ENCODE measurements at places on chromosomes 2 and 18.

DNA sequence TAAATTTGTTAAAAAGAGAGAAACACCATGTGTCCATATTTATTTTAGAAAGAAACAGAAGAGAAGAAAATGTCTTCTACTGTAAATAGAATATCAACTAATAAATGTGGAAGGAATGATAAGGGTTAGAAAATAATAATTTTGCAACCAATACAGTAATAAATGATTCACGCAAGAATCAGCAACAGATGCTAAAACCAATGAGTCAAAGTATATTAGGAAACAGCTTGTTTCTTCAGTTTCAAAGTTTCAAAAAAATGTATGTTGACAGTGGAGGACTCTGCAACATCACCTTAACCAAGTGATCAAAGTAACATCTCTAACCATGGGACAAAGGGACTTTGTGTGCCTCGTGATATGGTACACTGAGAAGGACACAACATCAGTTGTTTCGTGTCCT is 147.0 kb downstream of the TWIST2 start:
- no peak for DNase-seq

DNA sequence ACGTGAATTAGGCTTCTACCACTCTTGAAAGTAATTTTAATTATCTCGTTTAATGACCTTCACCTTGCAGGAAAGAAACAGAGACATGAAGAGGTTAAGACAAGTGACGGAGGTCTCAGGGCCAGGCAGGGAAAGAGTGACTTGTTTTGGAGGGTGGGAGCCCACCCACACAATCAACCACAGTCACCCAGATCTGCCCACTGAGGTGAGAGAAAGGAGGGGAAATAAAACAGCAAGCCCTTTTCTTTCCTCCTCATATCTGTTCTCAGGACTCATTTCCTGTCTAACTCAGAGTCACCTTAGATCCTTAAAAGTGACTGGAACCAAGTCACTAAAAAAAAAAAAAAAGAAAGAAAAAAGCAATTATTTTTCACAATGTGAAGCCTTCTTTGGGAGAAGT is 26.8 kb downstream of the ATP8B1 start:
- DNase-seq: no peak

- no peak for DNase-seq
Observed at GRCh38 chr2:82124629-82125028, 1820.1 kb upstream of the LRRTM1 start.

DNA sequence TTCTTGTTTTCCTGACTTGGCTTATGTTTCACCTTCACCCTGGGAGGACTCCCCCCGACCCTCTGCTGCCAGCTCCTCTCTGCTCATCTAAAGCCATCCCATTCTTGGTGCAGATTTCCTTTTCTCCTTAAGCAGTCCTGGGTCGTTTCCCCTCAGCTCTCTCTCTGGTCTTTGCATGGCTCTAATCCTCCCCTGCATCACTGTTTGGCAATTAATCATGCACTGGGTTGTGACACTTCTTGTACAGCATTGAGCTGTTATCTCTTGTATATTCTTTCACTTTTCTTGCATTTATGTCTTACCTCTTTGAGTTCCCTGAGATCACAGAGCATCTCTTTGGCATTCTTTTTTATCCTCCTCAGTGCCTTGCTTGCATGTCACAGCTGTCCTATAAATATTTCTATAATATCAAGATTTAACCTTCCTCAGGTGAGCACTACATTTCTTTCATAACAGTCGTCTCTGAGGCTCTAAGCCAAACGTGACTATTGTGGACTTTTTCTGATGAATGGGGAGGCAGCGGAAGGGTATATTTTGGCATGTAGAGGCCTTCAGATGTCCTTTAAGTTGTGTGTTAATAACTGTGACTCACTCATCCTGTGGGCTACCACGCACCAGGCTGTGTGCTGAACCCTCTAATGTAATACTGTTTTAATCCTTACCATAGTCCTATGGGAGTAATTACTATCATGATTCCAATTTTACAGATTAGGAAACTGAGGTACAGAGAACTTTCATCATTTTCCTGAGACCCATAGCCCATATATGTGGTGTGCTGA is 507.5 kb downstream of the SLC4A3 start:
- DNase-seq: no peak

Measured in cerebellar cortex (tissue), 1 donor.